ENCODE measurements at places on chromosomes 1 and 21.
A peak's percentile ranks its signal among the peaks of the same experiment; 100 is the strongest.

- no peak for DNase-seq
Observed at GRCh38 chr1:25531082-25531461, 12.3 kb upstream of the LDLRAP1 start.

GRCh38 chr1:94946886-94947285, 20.0 kb upstream of the CNN3 start:
- no peak for DNase-seq

GRCh38 chr1:203915811-203916210, 54.4 kb downstream of the SNRPE start:
- DNase-seq, result no peak

DNA sequence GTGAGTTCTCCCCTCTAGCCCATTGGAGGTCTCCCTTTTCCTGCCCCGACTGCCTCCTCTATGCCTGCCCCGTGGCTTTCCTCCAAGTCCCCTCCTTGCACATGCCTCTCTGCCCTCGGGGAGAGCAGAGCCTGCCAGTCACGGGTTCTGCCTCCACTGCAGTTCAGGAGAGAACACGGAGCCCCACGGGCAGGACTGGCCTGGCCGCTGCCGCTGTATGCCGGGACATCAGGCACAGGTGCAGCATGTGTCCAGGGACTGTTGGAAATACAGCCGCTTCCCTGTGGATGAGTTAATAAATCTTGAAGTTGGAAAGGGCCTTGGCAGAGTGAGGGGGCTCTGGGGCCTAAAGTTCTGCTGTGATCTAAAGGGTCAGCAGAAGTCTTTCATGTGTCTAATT, 676.6 kb downstream of the MATN1 start:
- no peak for DNase-seq

GRCh38 chr1:145858901-145859490, at the start of gene PIAS3:
PIAS3 (minus strand) TSS chr1:145859081; CDS start chr1:145858990, 91 bp downstream.
- peak; percentile 73 for DNase-seq

- DNase-seq, result no peak
Observed at GRCh38 chr1:22983944-22984343, 11.3 kb upstream of the LACTBL1 start.

DNA sequence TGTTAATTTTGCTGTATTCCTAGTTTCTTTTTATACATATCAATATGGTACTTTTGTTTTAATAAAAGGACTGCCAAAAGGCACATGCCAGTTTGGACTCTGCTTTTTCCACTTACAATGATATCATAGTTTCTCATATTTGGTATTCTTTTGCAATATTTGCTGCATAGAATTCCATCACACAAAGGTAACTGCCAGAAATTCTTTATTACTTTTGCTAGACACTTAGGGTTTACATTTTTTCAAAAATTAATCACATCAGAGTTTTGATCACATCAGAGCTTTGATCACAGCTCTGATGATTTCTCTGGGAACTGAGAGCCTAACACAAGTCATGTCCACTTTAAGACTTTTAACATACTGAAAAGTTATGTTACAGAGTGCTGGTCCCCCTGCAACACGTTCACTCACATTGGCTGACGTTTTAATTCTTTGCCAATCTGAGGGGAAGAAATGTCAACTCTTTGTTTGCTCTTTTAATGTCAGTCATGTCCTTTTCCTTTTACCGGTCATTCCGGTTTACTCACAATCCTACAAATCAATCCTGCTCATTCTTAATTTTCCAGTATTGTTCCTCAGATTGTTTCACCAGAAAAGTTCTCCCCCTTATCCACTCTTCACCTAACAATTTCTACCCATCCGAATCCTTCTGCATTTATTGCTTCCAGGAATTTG, 1.1 kb upstream of the CD46 start:
- DNase-seq, result no peak

DNA sequence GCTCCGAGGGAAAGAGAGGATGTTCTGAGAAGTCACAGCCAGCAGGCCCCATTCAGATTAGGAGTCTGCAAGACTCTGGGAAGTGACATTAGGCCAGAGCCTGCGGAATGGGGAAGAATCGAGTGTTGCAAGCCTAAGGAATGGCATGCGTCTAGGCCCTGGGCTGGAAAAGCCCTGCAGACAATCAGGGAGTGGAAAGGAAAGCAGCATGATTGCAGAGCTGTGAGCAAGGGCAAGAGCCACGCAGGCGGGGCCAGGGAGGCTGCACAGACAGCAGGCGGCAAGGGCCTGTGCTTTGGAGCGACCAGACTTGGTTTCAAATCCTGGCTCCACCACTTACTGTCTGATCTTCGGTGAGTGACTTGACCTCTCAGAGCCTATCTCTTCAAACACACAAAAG, 118.2 kb downstream of the RRAGC start:
- DNase-seq, result no peak

GRCh38 chr21:45892916-45893739, 88.4 kb upstream of the COL6A1 start:
- DNase-seq, result no peak

DNA sequence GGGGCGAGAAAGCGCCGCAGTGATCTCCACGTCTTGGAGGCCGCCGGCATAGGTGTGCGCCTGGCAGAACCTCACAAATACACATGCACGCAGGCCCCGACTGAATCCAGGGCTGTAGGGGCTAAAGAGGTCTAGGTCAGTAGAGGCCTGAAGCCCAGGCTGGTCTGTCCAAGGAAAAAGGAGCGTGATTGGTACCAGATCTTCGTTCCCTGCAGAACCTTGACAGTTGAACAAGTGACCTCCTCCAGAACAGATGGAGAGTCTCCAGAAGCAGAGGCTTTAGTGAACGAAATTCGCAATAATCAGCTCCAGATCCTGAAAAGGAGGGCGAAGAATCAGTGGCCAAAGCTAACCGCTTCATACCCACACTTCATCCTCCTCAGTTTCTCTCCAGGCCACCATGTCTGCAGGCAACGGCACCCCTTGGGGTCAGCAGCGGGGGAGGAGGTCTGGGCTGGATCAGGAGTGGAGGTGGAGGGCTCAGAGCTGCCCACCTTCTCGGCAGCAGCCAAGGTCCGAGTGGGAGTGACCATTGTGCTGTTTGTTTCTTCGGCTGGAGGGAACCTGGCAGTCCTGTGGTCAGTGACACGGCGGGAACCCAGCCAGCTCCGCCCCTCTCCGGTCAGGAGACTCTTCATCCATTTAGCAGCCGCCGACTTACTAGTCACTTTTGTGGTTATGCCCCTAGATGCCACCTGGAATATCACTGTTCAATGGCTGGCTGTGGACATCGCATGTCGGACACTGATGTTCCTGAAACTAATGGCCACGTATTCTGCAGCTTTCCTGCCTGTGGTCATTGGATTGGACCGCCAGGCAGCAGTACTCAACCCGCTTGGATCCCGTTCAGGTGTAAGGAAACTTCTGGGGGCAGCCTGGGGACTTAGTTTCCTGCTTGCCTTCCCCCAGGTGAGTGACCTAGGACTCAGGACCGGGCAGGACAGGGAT, 749 bp upstream of the PEX11B start:
- no peak for DNase-seq

DNA sequence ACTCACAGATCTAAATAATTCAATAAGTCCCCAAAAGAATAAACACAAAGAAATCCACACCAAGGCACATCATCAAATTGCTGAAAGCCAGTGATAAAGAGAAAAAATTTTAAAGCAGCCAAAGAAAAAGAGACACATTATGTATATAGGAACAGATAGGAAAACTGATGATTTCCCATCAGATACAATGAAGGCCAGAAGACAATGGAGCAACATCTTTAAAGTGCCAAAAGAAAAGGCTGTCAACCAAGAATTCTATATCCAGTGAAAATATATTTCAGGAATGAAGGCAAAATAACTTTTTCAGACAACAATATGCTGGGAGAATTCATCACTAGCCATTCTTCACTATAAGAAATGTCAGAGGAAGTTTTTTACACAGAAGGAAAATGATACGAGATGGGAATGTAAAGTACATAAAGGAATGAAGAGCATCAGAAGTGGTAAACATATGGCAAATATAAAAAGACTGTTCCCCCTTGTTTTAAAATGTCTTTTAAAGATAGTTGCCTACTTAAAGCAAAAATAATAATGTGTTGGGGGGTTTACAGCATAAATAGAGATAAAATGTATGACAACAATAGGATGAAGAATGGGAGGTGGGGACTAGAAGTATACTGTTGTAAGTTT, 9.4 kb upstream of the MYOG start:
- no peak for DNase-seq

- DNase-seq, result no peak
Observed at GRCh38 chr1:194473766-194474165, 1287.4 kb upstream of the B3GALT2 start.

DNA sequence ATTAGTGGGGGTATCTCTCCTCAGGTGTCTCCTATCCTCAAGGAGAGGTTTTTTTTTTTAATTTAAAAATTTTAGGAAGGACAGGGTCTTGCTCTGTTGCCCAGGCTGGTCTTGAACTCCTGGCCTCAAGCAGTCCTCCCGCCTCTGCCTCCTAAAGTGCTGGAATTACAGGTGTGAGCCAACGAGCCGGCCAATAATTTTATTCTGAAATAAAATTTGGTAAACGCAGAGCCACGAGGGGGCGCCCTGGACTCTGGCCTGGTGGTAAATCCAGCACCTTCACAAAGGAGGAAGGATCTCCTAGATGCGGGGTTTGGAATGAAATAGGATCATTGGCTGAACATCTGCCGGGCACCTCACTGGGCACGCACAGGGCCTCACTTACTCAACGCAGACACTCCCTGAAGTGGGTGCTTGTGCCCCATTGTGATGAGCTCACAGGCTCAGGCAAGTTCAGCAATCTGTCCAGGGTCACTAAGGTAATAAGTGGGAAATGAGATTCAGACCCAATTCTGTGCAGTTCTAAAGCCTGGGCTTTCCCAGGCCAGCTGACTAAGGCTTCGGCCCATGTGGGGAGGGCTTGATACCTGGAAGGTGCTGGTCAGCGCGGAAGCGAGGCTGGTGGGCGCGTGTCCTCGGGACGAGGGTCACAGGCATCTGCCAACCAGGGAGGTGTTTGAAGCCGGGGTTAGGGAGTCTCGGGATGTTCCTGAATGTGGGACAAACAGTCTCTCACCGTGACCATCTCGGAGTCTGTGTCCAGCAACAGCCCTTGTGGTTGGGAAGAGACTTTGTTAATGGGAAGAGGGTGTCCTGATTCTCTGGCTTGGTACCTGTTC, 32.7 kb upstream of the ETV3 start:
- DNase-seq, result no peak

- DNase-seq, result no peak
Observed at GRCh38 chr1:69743146-69743545, 175.4 kb downstream of the LRRC7 start.

GRCh38 chr1:100816049-100816448, 78.6 kb downstream of the EXTL2 start:
- no peak for DNase-seq

GRCh38 chr1:181768930-181769280, 285.6 kb downstream of the CACNA1E start:
- no peak for DNase-seq

GRCh38 chr21:38955495-38955894, 149.8 kb downstream of the ETS2 start:
- DNase-seq, result no peak

DNA sequence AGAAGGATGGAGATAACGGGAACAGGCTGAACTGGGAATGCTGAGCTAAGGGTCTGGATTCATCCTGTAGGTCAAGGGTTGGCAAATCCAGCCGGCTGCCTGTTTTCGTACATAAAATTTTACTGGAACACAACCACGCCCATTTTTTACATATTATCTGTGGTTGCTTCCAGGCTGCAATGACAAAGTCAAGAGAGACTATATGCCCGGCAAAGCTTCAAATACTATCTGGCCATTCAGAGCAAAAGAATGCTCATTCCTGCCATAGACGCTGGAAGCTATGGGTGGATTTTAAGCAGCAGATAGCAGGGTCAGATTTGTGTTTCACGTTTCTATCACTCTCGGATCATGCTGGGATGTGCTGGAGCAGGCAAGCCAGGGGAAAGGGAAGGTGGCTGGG, 137.9 kb upstream of the EDN2 start:
- DNase-seq, result no peak

- no peak for DNase-seq
Observed at GRCh38 chr1:45305231-45305630, 21.5 kb upstream of the HPDL start.

GRCh38 chr1:109299558-109300343, 7.1 kb downstream of the MYBPHL start:
- DNase-seq, result no peak

- no peak for DNase-seq
Observed at GRCh38 chr1:42784547-42784945, 245 bp upstream of the TMEM269 start.

GRCh38 chr1:82044536-82044935, 243.8 kb downstream of the ADGRL2 start:
- DNase-seq, result no peak

DNA sequence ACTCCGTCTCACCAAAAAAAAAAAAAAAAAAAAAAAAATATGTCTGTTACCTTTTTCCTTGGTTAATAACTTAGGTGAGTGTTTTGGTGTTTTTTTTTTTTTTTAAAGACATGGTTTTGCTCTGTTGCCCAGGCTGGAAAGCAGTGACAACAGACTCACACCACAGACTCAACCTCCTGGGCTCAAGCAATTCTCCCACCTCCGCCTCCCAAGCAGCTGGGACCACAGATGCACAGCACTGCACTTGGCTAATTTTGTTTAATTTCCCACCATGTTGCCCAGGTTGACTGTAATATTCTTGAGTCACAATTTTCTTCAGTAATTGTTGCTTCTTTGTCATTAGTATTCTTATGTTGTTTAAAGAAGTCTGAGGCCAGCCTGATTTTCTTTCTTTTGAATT, 149.2 kb upstream of the SYT6 start:
- no peak for DNase-seq

GRCh38 chr1:66769512-66770229, 17.4 kb downstream of the DYNLT5 start:
- peak; percentile 49 for DNase-seq

DNA sequence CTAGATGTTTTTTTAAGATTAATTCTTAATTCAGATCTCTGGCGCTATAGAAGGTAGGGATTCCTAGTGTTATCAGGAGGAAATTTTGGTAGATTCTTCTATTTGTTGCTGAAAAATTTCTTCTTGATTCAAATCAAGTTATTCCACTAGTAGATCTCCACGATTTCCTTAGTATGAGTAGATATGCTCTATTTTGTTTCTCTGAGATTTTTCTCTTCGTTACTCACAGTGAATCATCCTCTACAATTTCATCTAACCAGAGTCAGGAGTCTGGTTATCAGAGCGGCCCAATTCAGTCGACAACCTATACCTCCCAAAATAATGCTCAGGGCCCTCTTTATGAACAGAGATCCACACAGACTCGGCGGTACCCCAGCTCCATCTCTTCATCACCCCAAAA, 18.8 kb upstream of the HAX1 start:
- DNase-seq, result no peak

DNA sequence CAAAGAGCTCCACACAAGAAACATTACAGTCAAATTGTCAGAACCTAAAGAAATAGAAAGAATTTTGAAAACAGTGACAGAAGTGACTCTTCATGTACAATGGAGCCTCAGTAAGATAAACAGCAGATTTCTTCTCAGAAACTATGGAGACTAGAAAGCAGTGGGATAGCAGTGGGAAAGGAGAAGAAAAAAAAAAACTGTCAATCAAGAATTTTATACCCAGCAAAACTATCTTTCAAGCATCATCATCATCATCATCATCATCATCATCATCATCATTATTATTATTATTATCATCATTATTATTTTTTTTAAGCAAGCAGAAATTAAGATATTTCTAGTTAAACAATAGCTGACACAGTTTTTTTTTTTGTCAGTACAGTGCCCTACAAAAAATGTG, 24.2 kb downstream of the CEP170 start:
- DNase-seq, result no peak

- DNase-seq, result no peak
Observed at GRCh38 chr1:15676010-15676409, 8.1 kb upstream of the PLEKHM2 start.

GRCh38 chr1:226474443-226475141, 66.7 kb upstream of the PARP1 start:
- DNase-seq, result no peak

- no peak for DNase-seq
Observed at GRCh38 chr1:164961715-164962114, 394.8 kb downstream of the LMX1A start.

Data from NCI-H2107 (cell line).